ENCODE measurements at places on chromosomes 6 and 20. TPM values are rescaled to one million over a fixed set of nuclear protein-coding genes. Genes with fewer than 3 reads are reported as not detected.

The ADGB gene
- total RNA-seq = not detected

The TCF15 gene
- 0.07 TPM for total RNA-seq

The EPB41L1 gene
- total RNA-seq = 10.7 TPM

The SLC26A8 gene
- under 0.01 TPM for total RNA-seq

The LAMA5 gene
- 54.0 TPM for total RNA-seq

The SNAP25 gene
- not detected for total RNA-seq

The LSM14B gene
- total RNA-seq = 43.4 TPM

The SAMD10 gene
- total RNA-seq = 2.5 TPM

The METTL24 gene
- total RNA-seq = not detected

The OPN5 gene
- not detected for total RNA-seq

The FHL5 gene
- not detected for total RNA-seq

The MYB gene
- total RNA-seq = 0.13 TPM

The MOG gene
- not detected for total RNA-seq

The HLA-DMB gene
- not detected for total RNA-seq

The BEND6 gene
- total RNA-seq = 1.2 TPM

The DAAM2 gene
- 0.04 TPM for total RNA-seq

The SCRT2 gene
- total RNA-seq = not detected

The FAM8A1 gene
- 13.8 TPM for total RNA-seq

The DEFB126 gene
- total RNA-seq = not detected

The GRM1 gene
- total RNA-seq = under 0.01 TPM

The AKAP12 gene
- 309 TPM for total RNA-seq

The SRMS gene
- not detected for total RNA-seq

The RWDD1 gene
- total RNA-seq = 24.7 TPM

All from pulmonary artery endothelial cell (primary cell).